IPS DF 6.9 (cell line): ENCODE measurements at places on chromosomes 16 and 17.

DNA sequence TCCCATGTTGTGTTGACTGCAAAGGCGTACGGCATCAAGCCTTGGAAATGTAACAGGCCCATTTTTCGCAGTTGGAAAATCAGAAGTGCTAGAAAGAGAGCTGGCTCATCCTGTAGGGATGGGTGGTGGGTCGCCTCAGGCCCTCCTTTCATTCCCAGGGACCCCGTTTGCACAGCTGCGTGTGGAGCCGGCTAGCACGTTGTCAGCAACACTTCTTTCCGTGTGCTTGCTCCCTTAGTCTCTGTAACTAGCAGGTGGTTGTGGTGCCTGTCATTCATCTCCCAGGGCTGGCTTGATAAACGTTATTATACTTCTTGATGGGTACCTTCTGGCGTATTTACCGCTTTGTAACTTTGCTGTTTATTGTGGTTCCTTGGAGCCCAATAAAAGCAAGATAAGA is 239.0 kb upstream of the CACNG5 start:
- DNase-seq: no peak

- DNase-seq: no peak
Observed at GRCh38 chr17:7501729-7502128, 17.6 kb downstream of the POLR2A start.

DNA sequence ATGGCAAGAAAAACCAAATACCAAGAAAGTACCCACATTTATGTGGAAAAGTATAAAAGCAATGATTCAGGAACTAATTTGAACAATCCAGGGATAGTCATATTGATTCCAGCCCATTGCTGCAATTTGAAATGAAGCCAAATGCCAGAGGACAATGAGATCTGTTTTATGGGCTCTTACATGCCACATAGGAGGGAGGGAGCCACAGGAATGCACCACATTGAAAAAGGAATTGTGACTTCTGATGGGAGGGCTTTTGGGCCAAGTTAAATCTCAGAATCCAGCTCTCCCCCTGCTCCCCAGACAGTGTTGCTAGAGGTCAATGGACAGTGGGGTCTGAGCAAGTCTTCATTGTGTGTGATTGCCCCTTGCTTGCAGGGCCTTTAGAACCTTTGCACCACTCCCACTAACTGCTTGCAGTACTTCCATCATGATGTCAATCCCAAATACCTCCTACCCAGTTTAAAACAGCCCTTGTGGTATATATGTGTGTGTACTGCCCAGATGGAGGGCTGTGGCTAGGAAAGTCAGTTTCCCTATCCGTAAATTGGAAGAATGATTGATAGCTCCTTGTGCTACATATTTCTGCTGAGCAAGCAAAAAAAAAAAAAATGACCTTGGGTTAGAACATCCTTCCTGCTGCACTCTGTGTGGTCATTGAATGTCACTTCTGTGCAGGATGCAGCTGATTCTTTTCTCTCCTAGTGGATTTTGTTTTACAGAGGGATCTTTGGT is 406.8 kb downstream of the UTP18 start:
- DNase-seq: no peak

DNA sequence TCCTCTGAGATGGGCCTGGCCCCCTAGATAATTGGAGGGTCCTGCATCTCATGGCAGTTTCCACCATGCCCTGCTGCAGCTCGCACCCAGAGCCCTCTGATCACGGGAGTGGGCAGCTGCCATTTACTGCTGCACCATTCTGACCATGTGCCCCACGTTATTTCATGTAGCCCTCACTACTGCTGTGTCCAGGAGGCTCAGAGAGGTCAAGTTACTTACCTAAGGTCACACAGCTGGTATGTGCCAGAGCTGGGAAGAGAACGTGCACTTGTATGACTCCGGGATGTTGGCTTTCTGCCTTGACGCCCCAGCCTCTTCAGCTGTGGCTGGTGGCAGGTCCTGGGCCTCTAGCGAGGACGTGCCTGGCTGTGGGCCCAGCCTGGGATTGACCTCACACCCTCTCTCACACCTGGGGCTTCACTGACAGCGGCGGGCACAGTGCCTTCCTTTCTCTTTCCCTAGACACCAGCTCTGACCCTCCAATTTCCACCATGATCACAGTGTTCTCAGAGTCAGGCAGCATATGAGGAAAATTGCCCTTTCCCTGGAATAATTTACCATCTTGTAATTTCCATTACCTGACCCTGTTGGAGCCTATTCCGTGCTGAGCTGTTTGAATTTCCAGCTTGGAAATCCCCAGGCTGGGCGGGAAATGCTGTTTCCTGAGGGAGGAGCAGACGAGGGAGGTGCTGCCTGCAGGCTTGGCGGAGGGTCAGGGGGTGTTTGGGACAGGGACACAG is 18.5 kb upstream of the DOC2B start:
- DNase-seq: no peak

GRCh38 chr17:48472411-48473281 is 42.6 kb upstream of the SKAP1 start:
- no peak for DNase-seq
